ENCODE measurements at places on chromosomes 1 and 21. TPM values are rescaled to one million over a fixed set of nuclear protein-coding genes. Genes with fewer than 3 reads are reported as not detected.
A peak's percentile ranks its signal among the peaks of the same experiment; 100 is the strongest.

The SORT1 gene
- 30.1 TPM for total RNA-seq

The KRTAP21-2 gene
- total RNA-seq: not detected

- peak; percentile 46 for DNase-seq
Measured at GRCh38 chr1:225474986-225475820, 47.4 kb upstream of the LBR start.

The CD53 gene
- 18.4 TPM for total RNA-seq

GRCh38 chr1:222644636-222644980 is 26.7 kb downstream of the MIA3 start:
- DNase-seq: no peak

GRCh38 chr1:15717418-15718125 is 18.5 kb upstream of the SLC25A34 start:
- DNase-seq: no peak

- DNase-seq: peak; percentile 61
Measured at GRCh38 chr1:228459091-228459993, 27.8 kb upstream of the RNF187 start.

DNA sequence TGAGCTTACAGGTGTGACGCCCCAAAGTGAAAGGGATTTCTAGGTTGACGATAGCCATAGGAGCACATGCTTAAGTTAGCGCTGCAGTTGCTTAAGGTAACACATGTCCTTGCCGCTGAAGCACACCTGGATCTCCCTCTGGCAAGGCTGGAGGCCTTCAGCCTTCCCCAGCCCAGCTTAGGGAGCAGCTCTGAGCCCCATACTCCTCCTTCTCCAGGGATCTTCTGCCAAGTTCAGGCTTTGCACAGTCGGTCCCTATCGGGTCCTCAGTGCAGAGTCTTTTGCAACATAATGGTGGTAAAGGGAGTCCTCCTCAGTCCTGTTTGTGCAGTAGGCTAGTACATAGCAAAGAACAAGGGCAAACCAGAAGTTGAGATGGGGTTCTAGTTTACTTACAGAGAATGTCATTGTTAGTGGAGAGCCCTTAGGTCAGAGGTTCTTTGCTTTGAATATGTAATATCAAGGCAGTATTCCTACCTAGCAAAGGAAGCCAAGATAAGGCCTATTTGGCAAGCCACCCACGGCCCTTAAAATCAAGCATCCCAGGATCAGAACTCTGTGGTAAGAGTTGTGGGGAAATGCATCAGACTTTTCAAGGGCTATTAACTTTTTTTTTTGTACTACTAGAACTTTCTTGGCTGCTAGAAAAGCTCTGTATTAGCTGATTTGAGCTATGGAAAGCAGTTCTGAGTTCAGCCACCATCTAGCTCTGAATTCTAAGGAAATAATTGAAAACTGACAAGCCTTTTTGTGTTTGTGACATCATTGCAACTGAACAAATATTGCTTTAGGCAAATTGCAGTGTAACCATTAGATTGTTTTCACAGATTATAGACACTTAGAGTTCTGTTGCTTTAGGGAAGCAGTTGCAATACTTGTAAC is 1.4 kb downstream of the EVA1C start:
- DNase-seq: no peak

The SOAT1 gene
- 14.3 TPM for total RNA-seq

DNA sequence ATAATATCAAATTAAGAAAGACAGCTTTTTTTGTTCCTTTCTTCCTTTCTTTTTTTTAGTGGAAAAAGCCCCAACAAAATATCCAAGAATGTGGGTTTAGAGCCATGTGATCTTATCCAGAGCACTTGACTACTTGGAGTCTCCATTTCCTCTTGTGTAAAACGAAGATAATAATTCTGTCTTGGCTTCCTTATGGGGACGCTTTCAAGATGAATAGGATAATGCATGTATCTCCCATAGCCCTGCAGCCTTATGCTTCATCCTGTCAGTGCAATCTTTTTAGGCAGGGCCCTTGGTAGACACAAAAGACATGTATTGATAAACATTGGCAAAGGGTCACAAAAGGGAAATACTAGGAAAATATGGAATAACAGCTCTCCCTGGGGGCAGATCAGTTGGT is 34.8 kb downstream of the ZBTB18 start:
- no peak for DNase-seq

GRCh38 chr1:164659621-164660411 is 100.8 kb downstream of the PBX1 start:
- no peak for DNase-seq

GRCh38 chr1:22127731-22128130 is 15.2 kb downstream of the WNT4 start:
- DNase-seq: no peak

The FCRL1 gene
- 2.1 TPM for total RNA-seq

DNA sequence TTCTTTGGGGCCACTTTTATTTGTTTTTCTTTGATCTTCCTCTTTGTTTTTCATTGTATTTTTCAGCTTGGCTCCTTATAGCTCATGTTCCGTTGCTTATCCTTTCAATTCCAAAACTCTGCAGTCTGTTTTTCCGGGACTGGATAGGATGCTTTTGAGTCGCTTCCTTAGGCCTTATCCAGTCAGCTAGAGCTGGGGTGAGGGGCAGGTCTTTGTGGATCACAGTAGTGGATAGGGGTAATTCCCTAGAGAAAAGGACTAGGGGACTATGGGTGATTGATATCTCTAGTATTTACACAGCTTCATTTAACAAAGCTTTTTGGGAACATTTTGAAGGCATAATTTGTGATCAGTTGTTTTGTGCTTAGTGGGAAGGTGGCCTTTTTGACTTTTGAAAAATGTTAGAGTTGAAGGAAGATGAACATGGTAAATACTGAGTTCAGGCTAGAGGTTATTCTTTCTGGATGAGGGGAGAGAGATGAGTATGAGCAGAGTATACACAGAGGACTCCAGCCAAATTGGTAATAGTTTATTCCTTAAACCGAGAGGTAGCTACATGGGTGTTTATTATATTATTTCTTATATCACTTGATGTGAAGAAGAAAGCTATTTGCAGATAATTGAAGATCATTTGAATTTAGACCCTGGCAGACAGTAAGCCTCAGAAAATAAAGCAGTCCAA is 22.5 kb downstream of the CEP350 start:
- DNase-seq: peak; percentile 3

The FCAMR gene
- 0.20 TPM for total RNA-seq

- no peak for DNase-seq
Measured at GRCh38 chr1:108601708-108602410, 42.0 kb downstream of the EEIG2 start.

DNA sequence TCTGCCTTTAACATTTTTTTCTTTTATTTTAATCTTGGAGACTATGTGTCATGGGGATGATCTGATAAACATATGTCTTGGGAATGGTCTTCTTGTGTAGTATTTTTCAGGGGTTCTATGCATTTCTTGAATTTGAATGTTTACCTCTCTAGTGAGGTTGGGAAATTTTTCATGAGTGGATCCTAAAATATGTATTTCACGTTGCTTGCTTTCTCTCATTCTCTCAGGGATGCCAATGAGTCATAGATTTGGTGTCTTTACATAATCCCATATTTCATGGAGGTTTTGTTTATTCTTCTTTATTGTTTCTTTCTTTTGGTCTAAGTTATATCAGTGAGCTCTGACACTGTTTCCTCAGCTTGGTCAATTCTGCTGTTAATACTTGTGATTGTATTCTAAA is 1237.2 kb downstream of the PLA2G4A start:
- no peak for DNase-seq

The AQP10 gene
- 0.30 TPM for total RNA-seq

DNA sequence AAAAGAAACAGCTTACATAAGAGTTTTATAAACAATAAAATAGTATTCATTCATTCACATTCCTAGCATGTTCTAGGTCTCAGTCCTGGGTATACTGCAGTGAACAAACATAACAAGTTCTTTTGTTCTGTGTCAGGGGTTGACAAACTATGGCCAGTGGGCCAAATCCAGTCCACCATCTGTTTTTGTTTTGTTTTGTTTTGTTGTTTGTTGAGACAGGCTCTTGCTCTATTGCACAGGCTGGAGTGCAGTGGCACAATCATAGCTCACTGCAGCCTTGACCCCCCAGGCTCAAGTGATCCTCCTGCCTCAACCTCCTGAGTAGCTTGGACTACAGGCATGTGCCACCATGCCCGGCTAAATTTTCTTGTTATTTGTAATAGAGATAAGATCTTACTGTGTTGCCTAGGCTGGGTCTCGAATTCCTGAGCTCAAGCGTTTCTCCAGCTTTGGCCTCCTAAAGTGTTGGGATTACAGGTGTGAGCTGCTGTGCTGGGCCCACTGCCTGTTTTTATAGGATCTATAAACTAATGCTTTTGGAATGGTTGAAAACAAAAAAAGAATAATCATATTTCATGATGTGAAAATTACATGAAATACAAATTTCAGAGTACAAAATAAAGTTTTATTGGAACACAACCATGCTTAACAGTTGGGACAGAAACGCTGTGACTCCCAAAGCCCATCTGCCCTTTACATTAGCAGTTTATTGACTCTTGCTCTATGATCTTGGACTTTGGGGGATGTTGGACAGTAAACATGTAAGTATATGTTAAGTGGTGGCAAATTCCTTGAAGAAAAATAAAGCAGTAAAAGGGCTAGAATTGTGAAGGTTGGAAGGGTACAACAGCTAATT is 17.9 kb downstream of the CAPZA1 start:
- peak; percentile 6 for DNase-seq

The SELL gene
- total RNA-seq: 5.1 TPM

The LCE1A gene
- not detected for total RNA-seq

The OR10J1 gene
- total RNA-seq: not detected

- no peak for DNase-seq
Measured at GRCh38 chr21:35358008-35358407, 308.9 kb upstream of the RUNX1 start.

DNA sequence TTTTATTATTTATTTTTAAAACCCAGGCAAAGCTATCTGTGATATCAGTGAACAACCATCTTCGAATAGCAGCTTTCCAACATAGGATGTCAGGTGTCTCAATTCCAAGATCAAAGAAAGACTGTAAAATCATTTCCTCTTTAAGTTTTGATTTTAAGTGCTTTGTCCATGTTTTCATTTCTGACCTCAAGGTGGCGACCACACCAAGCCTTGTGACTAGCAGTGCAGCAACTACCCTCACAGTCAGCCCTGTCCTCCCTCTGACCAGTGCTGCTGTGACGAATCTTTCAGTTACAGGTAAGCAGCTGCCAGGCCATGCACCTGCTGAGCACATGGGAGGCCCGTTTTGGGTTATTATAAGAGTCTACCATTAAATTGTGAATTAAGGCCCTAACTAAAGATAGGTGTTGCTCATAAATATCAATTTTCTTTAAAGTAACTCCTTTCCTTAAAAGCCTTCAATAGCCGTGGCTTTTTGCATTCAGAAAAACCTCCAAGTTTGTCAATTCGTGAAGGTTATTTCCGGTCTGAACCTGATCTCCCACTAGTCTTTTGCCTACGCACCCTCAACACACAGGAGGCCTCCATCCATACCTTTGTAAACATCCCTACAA is 117.0 kb downstream of the CD247 start:
- DNase-seq: no peak

DNA sequence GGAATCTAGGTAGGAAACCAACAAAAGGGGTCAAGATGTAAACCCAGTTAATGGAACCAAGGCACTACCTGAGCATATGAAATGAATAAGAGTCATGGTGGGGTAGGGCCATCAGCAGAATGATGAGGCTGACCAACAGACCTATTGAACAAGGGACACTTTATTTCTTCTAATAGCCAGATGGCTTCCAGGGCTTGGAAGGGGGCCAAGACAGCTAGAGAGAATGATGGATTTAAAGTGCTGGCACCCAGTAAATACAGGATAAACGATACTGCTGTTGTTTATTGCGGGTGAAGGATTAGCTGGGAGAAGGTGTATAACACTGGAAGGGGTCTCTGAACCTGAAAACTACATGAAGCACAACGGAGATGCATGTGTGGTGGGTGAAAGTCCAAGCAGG is 15.6 kb downstream of the DDAH1 start:
- DNase-seq: peak; percentile 52

DNA sequence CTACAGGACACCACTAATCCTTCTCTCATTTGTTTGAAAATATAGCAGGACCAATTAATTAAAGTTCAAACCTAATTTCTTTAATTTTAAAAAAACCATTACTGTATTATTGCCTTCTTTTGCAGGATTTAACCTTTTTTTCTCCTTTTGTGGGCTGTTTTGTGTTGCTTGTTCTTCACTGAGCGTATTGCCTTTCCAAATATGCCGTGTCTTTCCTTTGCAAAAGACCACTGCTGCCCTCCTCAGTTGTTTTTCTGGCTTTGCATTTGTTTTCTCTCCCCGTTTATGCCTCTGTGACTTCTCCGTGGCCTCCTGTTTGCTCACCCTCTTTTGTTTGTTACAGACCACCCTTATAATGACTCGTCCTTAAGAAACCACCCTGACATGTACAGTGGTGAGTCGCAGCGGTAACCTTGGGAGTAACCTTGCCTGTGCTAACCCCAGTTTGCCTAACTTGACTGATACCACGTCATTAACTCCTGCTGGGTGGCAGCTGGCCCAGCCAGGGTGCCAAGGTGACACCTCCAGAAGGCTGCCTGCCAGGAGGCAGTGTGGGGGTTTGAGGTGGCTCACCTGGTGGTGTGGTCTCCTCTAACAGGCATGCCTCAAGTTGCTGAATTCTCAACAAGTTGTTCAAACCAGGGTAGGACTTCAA is 81.1 kb upstream of the CNTN2 start:
- no peak for DNase-seq

DNA sequence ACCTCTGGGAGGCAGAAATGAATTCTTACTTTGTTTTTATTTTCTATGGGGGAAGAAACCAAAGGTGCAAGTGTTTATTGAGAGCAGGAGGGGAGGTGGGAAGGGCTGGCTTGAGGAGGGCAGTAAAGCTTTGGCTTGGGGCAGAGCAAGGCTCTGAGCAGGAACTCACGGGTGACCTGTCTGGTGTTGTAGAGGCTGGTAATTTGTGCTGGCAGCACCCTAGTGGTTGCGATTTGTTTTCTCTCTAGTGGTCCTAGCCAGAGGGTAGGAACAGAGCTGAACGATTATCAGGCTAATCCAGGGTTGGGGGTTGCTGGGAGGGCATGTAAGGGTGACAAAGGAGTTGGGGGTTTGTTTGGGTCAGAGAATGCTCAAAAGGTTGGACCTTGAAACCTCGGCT is 16.6 kb downstream of the TMCC2 start:
- no peak for DNase-seq

DNA sequence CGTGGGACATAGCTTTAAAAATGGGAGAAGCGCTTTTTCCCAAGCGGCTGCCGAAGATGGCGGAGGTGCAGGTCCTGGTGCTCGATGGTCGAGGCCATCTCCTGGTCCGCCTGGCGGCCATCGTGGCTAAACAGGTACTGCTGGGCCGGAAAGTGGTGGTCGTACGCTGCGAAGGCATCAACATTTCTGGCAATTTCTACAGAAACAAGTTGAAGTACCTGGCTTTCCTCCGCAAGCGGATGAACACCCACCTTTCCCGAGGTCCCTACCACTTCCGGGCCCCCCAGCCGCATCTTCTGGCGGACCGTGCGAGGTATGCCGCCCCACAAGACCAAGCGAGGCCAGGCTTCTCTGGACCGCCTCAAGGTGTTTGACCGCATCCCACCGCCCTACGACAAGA is 245.5 kb downstream of the MRPL39 start:
- DNase-seq: no peak

DNA sequence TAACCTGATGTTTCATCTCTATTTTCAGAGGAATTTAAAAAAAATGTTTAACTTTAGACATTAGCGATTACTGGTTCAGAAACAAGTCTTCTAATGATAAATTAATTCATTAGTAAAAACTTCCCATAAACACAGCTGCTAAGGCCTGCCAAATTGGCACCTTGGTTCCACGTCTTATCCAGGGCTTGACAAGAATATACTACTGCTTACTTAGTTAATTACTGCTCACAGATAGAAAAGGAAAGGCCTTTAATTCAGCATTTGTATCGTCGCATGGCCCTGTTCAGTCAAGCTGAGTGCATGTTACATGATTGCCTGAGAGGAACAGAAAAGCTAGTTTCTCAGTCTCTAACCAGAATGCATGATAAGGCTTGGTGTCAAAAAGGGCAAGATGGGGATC is 84.6 kb downstream of the ADGRL2 start:
- no peak for DNase-seq
